H4 (cell line): ENCODE measurements at places on chromosomes 12 and 14.

GRCh38 chr14:32296366-32296765 lies 32.7 kb upstream of the AKAP6 start:
- no peak for DNase-seq

DNA sequence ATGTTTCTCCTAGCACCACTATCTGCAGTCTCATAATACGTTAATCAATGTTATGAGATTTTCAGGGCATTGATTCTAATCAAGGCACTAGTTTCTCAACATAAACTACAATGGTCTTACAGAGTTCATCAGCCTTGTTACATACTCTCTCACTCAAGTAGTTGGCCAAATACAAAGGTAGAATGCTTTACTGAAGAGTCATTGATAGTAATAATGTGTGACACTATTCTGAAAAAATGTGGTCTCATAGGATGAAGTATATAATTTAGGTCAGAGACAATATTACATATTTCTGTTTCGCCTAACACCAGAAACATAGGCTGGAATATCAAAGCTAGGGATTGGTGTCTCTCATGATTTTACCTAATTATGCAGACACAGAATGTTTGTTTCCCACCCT lies 35.2 kb upstream of the MDGA2 start:
- DNase-seq, result no peak

- DNase-seq, result peak; percentile 92
Observed at GRCh38 chr14:99271951-99272631, at the start of gene BCL11B. TSS of gene BCL11B (minus strand) at chr14:99272197. CDS start at chr14:99271218, 979 bp downstream.

GRCh38 chr14:77961847-77962580 lies 162.1 kb downstream of the ADCK1 start:
- no peak for DNase-seq

DNA sequence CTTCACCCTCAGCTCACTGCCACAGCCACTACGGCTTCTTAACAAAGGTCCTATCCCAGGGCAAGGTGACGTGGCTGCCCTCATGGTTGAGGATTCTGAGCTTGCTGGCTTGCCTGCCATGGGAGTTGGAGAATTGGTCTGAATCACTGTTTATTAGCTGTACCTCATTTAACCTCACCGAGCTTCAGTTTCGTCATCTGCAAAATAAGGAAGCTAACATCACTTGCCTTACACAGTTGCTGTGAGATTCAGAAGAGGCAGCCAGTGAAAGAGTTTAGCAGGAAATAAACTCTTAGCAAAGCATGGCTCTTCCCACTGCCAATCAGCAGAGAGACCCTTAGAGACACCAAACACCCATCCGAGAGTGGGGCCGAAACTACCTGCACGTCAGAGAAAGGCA lies 90.1 kb upstream of the KCNA1 start:
- peak; percentile 23 for DNase-seq

DNA sequence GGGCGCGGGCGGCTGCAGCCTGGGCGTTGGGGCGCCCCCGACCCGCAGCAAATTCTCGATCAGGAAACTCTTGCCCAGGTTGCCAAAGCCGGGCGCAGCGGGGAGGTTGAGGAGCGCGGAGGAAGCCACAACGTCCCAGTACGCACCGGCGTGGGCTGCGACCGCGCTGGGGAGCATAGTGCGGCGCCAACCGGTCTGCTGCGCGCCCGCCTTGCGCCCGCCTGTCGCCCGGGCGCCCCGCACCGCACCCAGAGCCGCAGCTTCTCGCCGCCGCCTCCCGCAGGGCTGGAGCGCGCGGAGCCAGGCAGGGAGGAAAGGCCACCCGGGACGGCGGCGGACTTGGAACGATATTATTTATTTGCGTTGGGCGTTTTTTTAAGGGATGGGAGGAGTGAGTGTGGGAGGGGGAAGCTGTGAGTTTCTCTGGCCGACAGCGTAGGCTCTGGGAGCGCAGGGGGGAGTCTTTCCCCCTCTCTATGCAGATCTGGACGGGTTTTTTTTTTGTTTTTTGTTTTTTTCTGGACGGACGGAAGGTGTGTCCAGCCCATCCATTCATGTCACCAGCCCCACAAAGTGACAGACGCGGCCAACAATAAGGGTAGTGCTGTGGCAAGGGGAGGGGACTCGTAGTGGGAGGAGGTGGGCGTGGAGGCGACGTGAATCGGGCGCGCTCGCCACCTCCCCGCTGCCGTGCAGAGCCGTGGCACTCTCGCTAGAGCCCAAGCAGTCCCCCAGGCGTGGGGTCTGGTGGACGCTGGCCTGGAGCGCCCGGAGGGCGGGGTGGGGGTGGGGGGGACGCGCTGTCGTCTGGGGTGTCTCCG lies at the start of gene DBX2:
TSS of gene DBX2 (minus strand) at position 349 of the 821 bp plus-strand sequence. CDS start at position 177, 172 bp downstream.
- DNase-seq, result peak; percentile 30

- no peak for DNase-seq
Observed at GRCh38 chr12:120774169-120774916, 48.7 kb downstream of the ACADS start.

- no peak for DNase-seq
Observed at GRCh38 chr12:39499296-39499695, 56.4 kb upstream of the KIF21A start.

GRCh38 chr14:103520657-103521437 lies 1.8 kb downstream of the CKB start:
- peak; percentile 85 for DNase-seq

DNA sequence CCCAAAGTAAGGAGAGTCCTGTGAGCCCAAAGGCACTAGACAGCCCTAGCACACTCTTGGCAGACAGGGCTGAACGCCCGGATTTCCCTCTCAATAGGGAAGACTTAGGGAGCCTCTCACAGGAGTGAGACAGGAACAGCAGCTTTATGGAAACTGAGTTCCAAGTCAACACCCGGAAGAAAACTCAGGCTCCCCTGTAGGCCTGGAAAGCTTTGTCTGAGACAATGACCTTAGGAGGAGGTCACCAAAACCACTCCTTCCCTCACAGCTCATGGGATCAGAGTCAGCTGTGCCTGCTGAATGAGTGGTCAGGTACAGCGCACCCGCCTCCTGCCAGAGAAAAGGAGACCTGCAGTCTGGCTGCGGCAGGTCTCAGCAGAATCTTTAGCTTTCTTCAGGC lies 229.5 kb downstream of the CACNA1C start:
- DNase-seq, result no peak

DNA sequence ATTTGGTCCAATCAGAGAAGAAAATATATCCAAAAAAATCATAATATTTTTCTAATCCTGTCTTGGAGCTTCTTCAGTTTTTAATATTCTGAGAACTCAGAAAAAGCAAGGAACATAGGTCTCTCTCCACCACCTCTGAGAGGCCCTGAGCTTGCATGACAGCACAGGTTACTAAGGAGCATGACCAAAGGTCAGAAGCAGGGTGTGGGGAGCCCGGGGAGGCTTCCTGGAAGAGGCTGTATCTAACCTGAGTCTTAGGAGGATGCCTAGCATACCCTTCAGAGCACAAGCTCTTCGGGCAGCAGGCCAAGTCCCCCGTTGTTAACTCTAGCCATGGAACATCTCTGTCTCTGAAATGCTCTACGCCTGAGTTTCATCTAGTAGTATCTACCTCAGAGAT lies 15.7 kb upstream of the STON2 start:
- DNase-seq, result no peak

GRCh38 chr14:106662936-106663550 lies 1136.7 kb downstream of the TMEM121 start:
- DNase-seq, result no peak

GRCh38 chr14:23457587-23458445 lies 11.7 kb upstream of the NGDN start:
- DNase-seq, result no peak

GRCh38 chr12:49604856-49605255 lies 583 bp downstream of the FAM186B start:
- DNase-seq, result no peak

GRCh38 chr12:84294246-84294645 lies 618.4 kb downstream of the SLC6A15 start:
- DNase-seq, result no peak

GRCh38 chr12:51889216-51890132 lies 1.6 kb downstream of the ANKRD33 start:
- no peak for DNase-seq

DNA sequence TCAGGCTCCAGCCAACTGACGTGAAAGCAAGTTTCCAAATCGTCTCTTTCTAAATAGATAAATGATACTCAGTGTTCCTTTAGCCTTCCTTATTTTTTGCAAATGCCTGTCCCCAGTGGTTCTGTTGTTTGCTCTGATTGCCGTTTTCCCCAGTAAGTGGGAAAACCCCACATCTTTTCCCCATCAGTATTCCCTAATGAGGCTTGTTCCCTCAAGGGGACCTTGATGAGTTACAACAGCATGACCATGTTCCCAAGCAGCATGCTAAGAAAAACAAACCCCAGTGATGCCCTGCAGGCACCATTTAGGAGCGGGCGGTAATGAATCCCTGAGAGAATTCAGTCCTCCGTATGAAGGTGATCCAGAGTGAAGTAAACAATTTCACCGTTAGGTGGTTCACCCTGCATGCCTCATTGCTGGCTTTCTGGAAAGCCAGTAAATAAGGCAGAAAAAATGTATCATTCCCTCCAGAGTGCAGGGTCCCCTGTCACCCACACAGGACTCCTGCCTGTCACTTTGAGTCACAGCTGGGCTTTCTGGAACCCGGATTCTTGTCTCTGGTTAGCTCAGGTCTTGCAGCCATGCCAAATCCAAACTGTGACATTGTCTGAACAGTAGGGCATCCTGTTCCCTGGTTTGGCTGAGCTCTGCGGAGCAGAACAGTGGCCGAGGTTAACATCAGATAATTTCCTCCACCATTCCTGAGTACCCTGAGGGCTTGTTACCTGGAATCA lies 222.6 kb downstream of the RGS6 start:
- DNase-seq, result no peak

DNA sequence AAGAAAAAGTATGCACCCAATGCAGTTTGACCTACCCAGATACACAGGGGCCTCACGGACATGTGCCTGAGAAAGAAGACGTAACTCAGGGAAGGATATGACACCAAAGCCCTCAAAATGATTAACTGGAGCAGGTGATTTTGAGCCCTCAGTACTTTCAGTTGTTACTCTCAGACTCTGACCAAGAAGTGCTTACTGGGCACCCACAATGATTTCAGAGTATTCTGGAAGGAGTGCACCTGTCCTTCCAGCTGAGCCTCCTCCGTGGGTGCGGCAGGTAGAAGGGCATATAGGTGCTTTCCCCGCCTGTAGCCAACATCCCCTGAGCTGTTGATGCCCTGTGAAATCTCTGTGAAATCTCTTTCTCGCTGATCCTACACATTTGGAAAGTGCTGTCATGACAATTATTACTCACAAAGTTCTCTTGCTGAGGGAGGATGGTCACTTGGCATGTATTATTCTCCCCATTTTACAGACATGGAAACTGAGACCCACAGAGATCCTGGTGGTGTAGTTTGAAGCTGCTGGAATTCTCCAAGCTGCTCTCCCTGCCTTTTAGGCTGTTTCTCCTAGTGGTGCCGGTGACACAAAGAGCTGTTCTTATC lies 154.3 kb upstream of the CCND2 start:
- no peak for DNase-seq

GRCh38 chr12:67042697-67043131 lies 226.4 kb upstream of the CAND1 start:
- peak; percentile 25 for DNase-seq

GRCh38 chr12:110176745-110177144 lies 52.6 kb downstream of the IFT81 start:
- DNase-seq, result no peak

DNA sequence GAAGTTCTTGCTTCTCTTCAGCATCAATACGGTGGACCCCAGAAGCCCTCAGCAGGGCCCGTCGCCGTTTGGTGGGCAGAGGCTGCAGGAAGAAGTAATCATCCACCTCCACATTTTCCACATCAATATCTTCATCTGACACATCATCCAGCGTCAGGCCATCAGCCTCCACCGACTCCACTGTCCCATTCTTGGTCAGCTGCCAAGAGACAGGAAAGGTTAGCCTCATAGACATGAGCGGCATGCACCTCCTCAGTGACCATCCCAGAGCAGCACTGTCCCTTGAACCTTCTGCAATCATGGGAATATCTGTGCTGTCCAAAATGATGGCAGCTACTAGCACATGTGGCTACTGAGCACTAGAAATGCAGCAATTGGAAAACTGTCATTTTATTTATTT lies 15.6 kb downstream of the CSRNP2 start:
- DNase-seq, result no peak

- no peak for DNase-seq
Observed at GRCh38 chr12:31715283-31715825, 13.5 kb downstream of the AMN1 start.

DNA sequence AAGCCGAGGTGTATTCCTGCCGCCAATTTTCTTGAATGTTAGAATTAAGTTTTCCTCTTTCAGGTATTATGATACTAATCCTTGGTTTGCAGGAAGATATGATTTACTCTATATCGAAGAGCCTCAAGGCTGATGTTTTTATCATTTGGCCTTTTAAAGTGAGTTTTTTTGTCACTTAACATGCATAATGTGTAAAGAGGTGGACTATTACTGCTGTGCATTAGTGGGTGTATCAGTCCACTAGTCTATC lies 11.1 kb upstream of the TMPO start:
- DNase-seq, result no peak

GRCh38 chr14:70354204-70354603 lies 5.3 kb downstream of the COX16 start:
- no peak for DNase-seq

DNA sequence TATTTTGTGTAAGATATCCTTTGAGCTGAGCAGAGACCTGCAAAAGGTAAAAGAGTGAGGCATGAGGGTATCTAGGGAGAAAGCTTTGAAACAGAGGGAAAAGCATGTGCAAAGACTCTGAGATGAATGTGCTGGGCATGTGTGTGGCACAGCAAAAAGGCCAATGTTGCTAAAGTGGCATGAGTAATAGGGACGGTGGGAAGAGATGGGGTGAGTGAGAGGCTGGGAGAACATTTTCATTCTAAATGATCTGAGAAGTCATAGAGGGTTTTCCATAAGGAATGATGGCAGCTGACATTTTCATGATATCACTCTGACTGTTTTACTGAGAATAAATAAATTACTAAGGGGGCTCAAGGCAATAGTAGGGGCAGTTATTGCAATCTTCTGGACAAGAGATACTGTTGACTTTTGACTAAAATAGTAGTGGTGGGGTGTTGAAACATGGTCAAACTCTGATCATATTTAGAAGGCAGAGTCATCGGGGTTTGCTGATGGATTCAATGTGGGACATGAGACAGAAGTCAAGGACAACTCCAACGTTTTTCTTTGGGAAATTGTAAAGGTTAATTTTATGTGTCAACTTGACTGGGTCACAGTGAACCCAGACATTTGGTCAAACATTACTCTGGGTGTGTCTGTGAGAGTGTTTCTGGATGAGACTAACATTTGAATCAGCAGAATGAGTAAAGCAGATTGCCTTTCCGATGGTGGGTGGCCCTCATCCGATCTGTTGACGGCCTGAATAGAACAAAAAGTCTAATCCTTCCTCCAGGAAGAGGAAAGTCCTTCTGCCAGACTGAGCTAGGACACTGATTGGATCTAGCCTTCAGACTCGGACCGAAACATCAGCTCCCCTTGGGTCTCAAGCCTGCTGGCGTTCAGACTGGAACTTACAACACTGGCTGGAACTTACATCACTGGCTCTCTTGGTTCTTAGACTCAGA lies 193.9 kb upstream of the PLXNC1 start:
- no peak for DNase-seq

DNA sequence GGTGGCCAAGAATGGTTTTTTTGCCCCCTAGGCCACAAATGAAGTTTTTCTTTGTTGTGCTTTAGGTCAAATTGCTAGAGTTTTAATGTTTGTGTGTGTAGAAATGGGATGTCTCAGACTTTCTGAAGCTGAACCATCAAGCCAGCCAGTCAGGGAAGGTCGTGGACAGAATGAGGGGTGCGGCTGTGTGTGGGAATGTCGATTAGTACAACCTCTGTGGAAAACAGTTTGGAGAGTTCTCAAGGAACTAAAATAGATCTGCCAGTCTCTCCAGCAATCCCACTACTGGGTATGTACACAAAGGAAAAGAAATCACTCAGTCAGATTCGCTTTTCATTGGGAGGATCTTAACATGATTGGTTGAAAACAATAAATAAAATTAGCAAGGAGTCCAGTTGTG lies 44.5 kb downstream of the ACACB start:
- DNase-seq, result no peak
